Vagina (tissue), 2 donors: ENCODE measurements at places on chromosomes 11 and 22.

- H3K4me3 ChIP-seq, result peak overlapping the region; percentile 17
- no peaks in the 10 kb centered on the region for H3K27me3 ChIP-seq
- H3K4me1 ChIP-seq, result peaks cover 44% of the 10 kb centered on the region
- peak overlapping the region; percentile 54 for H3K27ac ChIP-seq
- no peak for DNase-seq
- H3K36me3 ChIP-seq, result no peaks in the 10 kb centered on the region
Observed at GRCh38 chr11:64000026-64000739, 13.9 kb downstream of the OTUB1 start.

- no peak for DNase-seq
- no peaks in the 10 kb centered on the region for H3K36me3 ChIP-seq
- H3K27ac ChIP-seq, result no peak overlapping the region
Observed at GRCh38 chr22:22927888-22928665, 40.5 kb downstream of the IGLL5 start.

GRCh38 chr22:45540122-45540521, 37.4 kb downstream of the FBLN1 start:
- no peaks in the 10 kb centered on the region for H3K27me3 ChIP-seq
- no peaks in the 10 kb centered on the region for H3K36me3 ChIP-seq
- H3K27ac ChIP-seq, result peak overlapping the region; percentile 92
- H3K4me3 ChIP-seq, result no peak overlapping the region

- H3K36me3 ChIP-seq, result no peaks in the 10 kb centered on the region
- no peak for DNase-seq
- H3K27ac ChIP-seq, result no peak overlapping the region
- H3K4me1 ChIP-seq, result no peaks in the 10 kb centered on the region
- H3K27me3 ChIP-seq, result no peaks in the 10 kb centered on the region
Observed at GRCh38 chr11:121965330-121965729, 150.7 kb downstream of the BLID start.

- no peak overlapping the region for H3K4me3 ChIP-seq
- H3K27me3 ChIP-seq, result no peaks in the 10 kb centered on the region
- DNase-seq, result no peak
- no peaks in the 10 kb centered on the region for H3K4me1 ChIP-seq
- H3K36me3 ChIP-seq, result no peaks in the 10 kb centered on the region
- H3K27ac ChIP-seq, result no peak overlapping the region
Observed at GRCh38 chr22:11360632-11361031, 4167.4 kb upstream of the OR11H1 start.

GRCh38 chr11:107689317-107690202, 22.3 kb downstream of the SLN start:
- H3K4me1 ChIP-seq, result peaks cover 7% of the 10 kb centered on the region
- H3K27me3 ChIP-seq, result no peaks in the 10 kb centered on the region
- DNase-seq, result no peak
- H3K27ac ChIP-seq, result no peak overlapping the region
- no peaks in the 10 kb centered on the region for H3K36me3 ChIP-seq

- H3K27ac ChIP-seq, result no peak overlapping the region
- no peak for DNase-seq
- no peak overlapping the region for H3K4me3 ChIP-seq
- H3K27me3 ChIP-seq, result no peaks in the 10 kb centered on the region
Observed at GRCh38 chr11:953512-953911, 27.8 kb downstream of the AP2A2 start.

- no peak overlapping the region for H3K4me3 ChIP-seq
- peaks cover 14% of the 10 kb centered on the region for H3K4me1 ChIP-seq
- DNase-seq, result no peak
- no peaks in the 10 kb centered on the region for H3K36me3 ChIP-seq
Observed at GRCh38 chr11:59787816-59788215, 22.8 kb downstream of the MRPL16 start.

DNA sequence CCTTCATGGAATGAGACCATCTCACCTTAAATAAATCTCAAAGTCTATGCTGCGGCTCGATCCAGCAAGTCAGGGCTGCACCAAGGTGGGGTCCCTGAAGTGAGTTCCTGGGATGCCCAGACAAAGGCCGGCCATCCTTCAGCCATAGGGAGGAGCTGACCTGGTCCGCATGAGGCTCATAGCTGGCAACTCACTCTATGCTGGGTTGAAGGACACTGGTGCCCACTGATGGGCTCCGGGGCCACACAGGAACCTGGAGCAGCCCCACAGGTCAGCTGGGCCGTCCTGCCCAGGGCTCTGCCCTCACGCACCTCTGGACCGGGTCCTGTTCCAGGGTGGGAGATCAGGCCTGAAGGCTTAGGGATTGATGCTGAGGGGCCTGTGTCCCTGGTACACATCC, 1339.3 kb downstream of the TBC1D22A start:
- no peak overlapping the region for H3K4me3 ChIP-seq
- no peaks in the 10 kb centered on the region for H3K27me3 ChIP-seq
- peak; percentile 37 for DNase-seq
- H3K36me3 ChIP-seq, result no peaks in the 10 kb centered on the region

GRCh38 chr22:50695421-50696250, 23.0 kb downstream of the SHANK3 start:
- no peak overlapping the region for H3K27ac ChIP-seq
- H3K4me1 ChIP-seq, result peaks cover 46% of the 10 kb centered on the region
- DNase-seq, result no peak
- H3K4me3 ChIP-seq, result no peak overlapping the region
- no peaks in the 10 kb centered on the region for H3K36me3 ChIP-seq

GRCh38 chr22:20524004-20524481, 16.6 kb downstream of the MED15 start:
- no peak overlapping the region for H3K27ac ChIP-seq
- H3K36me3 ChIP-seq, result peaks cover 21% of the 10 kb centered on the region
- no peak for DNase-seq
- H3K4me1 ChIP-seq, result peaks cover 59% of the 10 kb centered on the region

- H3K4me3 ChIP-seq, result no peak overlapping the region
- peaks cover 51% of the 10 kb centered on the region for H3K4me1 ChIP-seq
- H3K27ac ChIP-seq, result no peak overlapping the region
- no peaks in the 10 kb centered on the region for H3K27me3 ChIP-seq
- H3K36me3 ChIP-seq, result no peaks in the 10 kb centered on the region
Observed at GRCh38 chr22:29937940-29938693, 55.1 kb downstream of the MTMR3 start.

GRCh38 chr22:21726650-21727049, 8.9 kb downstream of the YPEL1 start:
- no peak for DNase-seq
- no peaks in the 10 kb centered on the region for H3K36me3 ChIP-seq
- H3K27ac ChIP-seq, result no peak overlapping the region

- DNase-seq, result no peak
- peaks cover 18% of the 10 kb centered on the region for H3K4me1 ChIP-seq
- peaks cover 8% of the 10 kb centered on the region for H3K36me3 ChIP-seq
- no peak overlapping the region for H3K4me3 ChIP-seq
- H3K27ac ChIP-seq, result peak overlapping the region; percentile 43
- no peaks in the 10 kb centered on the region for H3K27me3 ChIP-seq
Observed at GRCh38 chr11:66607126-66607834, 9.2 kb upstream of the RBM14 start.
